ENCODE measurements at places on chromosomes 6 and 20.

DNA sequence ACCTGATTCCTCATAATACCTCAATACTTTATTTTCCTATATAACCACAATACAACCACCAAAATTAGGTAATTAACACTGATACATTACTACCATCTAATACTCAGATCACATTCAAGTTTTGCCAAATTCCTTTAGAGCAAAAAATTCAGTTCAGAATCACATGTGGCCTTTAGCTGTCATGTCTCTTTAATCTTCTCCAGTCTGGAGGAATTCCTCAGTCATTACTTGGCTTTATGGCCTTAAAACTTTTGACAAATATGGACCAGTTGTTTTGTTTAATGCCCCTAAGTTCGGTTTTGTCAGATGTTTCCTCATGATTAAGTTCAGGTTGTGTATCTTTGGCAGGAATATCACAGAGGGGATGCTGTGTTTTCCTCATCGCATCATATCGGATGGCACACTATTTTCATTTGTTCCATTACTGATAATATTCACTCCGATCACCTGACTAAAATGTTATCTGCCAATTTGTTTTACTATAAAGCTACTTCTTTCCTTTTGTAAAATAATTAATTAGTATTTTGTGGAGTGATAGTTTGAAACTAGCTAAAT is 51.2 kb upstream of the AKIRIN2 start:
- no peak for DNase-seq

- no peak for DNase-seq
Observed at GRCh38 chr20:5779071-5779900, 29.1 kb downstream of the SHLD1 start.

DNA sequence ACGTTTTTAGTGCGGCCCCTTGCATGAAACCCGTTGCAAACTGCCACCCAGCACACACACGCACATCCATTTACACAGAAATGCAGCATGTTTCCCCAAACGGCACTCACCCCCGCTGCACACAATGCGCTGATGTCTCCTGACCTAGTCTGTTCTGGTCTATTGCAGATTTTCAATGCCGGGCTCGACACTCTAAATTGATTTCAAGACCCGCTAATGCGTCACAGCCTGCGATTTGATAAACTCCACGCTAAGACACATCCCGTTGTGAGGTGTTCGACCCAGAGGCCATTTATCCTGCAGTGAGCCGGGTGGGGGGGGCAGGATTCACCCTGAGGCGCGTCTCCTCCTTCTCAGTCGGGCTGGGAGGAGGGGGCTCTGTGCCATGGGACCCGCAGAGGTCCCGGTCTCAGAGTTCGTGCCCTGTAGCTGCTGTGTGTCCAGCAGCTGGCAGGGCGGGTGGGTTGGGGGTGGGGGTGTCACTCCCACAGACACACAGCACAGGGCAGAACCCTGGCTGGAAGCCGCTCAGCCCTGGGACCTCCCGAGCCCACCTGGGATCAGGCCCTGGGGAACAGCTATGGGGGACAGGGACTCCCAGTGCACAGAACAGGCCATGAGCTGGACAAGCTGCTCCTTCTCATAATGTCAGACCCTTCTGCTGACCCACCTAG is 367.9 kb downstream of the PREX1 start:
- DNase-seq: no peak

GRCh38 chr20:63087872-63088680 is 81.3 kb upstream of the BHLHE23 start:
- no peak for DNase-seq

GRCh38 chr6:40322336-40322735 is 264.8 kb downstream of the LRFN2 start:
- no peak for DNase-seq

GRCh38 chr20:58542411-58543095 is 27.4 kb upstream of the APCDD1L start:
- DNase-seq: no peak

GRCh38 chr6:33142501-33143070 is 49.7 kb downstream of the COL11A2 start:
- no peak for DNase-seq

DNA sequence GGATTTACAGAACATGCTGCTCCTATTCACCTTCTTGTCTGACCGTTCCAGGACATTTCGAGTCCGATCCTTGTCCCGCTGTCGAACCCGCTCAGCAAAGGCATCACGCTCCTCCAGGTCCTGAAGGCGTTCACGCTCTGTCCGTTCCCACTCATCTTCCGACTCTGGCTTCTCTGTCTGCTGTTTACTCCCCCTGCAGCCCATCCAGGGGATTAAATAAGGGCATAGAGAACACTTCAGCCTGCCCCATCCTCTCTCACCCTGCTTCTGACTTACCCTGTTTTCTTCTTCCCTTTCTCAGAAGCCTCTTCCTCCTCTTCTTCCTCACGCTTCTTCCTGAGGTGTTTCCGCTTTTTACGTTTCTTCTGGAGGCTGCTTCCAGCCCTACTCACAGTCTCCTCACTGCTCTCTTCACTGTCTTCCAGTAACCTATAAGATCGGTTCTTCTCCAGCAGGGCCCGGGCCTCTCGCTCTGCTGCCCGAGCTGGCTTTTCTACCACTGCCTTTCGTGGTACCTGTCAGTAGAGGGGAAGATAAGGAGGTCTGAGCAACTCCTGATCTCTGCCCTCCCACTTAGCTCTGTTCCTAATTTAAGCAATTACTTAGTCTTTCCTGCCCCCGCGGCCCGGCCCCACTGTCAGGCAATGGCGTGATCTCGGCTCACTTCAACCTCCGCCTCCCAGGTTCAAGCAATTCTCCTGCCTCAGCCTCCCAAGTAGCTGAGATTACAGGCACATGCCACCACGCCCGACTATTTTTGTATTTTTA is 1.9 kb downstream of the DHX16 start:
- DNase-seq: no peak

DNA sequence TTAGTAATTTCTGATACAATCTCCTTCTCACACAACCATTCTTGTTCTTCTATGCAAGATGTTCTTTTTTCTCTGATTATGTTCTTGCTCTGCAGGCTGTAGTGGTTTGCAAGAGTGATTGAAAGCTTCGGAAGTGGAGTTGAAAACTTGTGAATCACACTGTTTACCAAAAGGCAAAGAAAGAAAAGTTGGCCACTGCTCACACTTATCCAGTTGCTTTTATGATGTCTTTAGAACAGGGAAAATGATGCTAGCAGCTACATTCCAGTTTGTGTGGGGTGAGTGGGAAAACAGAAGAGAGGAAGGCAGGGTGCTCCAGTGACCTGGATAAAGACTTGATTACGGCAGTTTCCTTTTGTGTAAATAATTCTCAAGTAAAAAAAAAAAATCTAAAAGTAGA is 583.3 kb downstream of the TENT5A start:
- DNase-seq: no peak

DNA sequence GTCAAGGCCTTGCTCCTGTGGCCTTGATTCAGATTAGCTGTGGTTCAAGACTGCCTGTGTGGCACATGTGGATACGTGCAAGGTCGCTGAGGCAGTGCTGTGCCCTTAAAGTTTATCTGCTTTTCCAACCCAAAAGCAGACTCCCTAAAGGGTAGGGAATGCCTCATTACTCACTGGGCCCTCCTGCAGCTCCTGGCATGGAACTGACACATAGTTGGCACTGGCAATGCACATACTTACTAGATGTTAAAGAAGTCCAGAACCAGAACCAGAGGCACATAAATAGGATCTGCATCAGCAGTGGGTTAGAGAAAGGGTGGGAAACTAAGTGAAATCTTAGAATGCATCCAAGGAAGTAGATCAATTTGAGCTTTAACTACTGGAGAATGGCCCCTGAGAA is 90.6 kb upstream of the MLN start:
- no peak for DNase-seq

DNA sequence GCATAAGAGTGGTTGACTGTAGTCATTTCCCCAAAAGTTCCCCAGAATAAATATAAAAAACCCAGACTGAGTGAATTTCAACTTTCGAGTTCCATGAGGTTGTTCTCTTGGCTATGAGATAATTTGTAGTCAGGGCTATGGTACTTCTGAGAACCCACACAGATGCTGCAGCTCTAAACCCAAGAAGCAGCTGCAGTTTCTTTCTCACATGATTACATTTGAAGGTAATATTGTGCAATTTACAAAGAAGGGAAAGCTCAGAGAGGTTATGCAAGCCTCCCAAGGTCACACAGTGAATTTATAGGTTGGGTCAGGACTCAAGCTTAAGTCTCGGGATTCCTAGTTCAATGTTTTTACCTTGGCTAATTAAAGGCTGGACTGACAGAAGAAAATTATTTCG is 29.7 kb upstream of the CD93 start:
- peak; percentile 16 for DNase-seq

DNA sequence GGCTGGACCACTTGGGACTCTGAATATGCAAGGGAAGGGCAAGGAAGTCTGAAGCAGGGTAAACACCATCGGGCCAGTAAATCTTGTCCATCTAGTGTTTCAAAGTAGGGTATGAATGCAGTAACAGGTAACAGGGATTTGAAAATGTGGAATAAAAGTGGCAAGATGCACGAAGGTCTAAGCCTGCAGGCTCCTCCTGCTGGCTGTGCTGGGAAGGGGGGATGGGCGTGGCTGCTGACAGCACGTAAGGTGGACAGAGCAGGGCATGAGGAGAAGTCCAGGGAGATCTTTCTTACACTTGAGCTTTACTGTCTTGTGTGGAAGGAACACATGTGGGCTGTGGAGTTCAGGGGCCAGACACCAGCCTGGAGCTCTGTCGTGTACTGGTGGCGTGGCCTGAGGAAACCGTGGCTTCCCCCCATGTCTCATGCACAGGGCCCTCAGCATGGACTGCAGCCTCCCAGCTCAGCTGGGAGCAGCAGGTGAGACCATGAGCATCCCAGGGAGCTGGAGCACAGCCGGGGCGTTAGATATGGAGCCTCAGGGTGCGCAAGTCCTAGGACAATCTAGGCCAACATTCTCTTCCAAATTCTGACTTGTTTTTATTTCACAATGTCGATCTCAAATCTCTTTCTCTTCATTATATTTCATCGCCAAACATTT is 84.5 kb downstream of the SLC22A23 start:
- no peak for DNase-seq

DNA sequence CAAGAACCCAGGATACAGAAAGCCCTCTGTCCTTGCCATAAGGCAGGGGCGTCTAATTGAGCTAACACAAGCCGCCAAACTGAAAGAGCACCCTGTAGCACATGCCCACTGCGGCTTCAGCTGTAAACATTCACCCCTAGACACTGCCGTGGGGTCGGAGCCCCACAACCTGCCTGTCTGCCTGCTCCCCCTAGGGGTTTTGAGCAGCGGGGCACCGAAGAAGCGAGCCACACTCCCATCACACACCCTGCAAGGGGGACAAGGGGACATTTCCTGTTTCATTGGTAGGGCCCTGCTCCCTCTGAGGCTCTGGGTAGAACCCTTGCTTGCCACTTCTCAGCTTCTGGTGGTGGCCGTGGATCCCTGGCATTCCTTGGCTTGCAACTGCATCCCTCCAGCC is 45.2 kb upstream of the BCLAF1 start:
- DNase-seq: no peak

DNA sequence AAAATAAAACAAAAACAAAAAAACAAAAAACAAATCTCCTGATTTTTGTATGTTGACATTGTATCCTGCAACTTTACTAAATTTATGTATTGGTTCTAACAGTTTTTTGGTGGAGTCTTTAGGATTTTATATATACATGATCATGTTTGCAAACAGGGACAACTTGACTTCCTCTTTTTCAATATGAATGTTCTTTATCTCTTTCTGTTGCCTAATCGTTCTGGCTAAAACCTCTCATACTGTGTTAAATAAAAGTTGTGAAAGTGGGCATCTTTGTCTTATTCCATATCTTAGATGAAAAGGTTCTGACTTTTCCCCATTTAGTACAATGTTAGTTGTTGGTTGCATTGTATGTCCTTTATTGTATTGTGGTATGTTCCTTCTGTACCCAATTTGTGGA is 261.7 kb upstream of the NOX3 start:
- no peak for DNase-seq

GRCh38 chr6:23154159-23154558 is 584.8 kb downstream of the HDGFL1 start:
- DNase-seq: no peak

DNA sequence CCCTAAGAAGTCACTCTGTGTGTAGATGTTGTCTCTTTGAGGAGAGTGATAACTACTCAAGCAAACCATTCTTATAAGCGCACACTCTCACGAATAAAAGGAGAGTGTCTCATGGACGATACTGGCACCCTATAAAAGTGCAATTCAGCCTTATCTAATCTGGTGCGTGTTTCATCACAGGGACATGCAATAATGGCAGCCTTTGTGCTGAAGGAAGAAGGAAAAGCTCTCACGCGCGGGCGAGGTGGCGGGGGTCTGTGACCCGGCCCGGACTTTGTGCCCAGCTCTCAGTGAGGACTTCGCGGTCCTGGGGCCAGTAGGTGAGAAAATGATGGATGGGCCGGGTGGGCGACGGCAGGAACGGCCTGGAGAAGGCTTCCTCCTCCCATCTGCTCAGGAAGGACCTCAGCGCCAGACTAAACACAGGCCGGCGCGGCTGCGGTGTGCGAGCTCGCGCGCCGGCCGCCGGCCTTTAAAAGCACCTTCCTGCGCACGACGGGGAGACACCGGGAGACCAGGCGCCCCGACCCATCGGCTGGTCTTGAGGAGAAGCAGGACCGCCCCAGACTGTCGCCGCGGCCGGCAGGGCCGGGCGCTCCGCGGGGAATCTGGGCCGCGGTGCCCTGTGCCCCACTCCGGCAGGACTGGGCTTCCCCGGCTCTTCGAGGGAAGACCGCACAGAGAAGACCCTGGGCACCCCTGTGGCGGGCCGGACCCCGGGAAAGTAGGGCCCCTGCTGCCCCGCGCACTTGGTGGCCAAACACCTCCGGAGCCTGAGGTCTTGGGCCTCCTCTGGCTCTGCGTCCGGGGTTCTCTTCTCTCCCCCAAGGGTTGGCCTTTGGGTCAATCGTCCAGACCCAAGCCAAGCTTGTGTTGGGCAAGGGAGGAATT is 8.3 kb upstream of the FOXC1 start:
- no peak for DNase-seq

GRCh38 chr6:127475135-127475822 is 16.1 kb upstream of the KIAA0408 start:
- no peak for DNase-seq

GRCh38 chr6:6407071-6407741 is 86.7 kb upstream of the F13A1 start:
- peak; percentile 36 for DNase-seq

DNA sequence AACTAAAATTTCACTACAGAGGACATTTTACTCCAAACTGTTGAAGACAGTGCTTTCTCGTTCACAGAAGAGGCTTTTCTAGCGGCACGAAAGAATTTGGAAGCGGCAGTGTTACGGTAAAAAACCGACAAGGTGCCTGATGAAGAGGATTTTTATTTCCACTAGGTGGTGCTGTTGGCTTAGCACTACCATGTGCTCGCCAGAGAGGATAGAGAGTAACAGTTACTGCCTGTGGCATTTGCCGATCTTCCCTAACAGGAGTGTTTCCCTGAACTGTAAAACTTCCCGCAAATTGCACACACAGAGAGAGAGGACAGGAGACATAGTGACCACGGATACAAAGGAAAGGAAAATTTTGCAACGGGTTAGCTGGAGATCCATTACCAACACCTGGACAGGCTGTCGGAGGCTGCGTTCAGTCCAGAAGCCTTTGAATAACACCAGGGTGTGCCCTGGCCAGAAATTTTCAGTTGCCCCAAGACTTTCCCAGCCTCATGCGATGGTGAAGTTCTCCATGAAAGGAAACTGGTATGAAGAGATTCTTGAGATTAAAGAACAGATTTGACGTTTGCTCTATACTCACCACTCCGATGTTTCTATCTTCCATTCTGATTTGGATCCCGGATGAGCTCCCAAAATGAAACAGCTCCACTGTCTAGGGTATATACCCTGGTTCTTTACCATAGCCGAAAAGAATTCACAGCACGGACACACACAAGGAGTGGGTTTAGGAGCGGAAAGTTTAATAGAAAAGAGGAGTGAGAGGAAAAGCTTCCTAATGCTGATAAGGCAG is 48.1 kb downstream of the HLA-DPB1 start:
- peak; percentile 45 for DNase-seq

- DNase-seq: peak; percentile 70
Observed at GRCh38 chr6:156953479-156954146, 176.4 kb downstream of the ARID1B start.
